Stimulated activated naive CD4-positive, alpha-beta T cell (primary cell): ENCODE measurements at places on chromosomes 6 and 20.

- DNase-seq, result no peak
Observed at GRCh38 chr20:44495802-44496481, 20.3 kb downstream of the TTPAL start.

GRCh38 chr20:57849121-57849520, 139.3 kb upstream of the PMEPA1 start:
- no peak for DNase-seq

- DNase-seq, result no peak
Observed at GRCh38 chr20:436476-436875, 25.9 kb downstream of the TBC1D20 start.

DNA sequence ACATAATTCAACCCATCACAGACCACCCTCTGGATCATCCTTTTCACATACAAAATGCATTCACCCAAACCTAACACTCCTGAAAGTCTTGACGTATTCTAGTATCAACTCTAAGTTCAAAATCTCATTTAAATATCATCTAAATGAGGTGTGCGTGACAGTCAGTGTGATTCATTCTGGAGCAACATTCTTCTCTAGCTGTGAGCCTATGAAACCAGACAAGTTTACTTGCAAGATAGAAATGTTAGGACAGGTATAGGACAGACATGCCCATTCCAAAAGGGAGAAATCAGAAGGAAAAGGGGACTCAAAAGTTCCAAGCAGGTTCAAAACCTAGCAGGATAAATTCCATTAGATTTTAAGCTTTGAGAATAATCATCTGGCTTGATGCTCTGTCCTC, 329.7 kb downstream of the CD83 start:
- no peak for DNase-seq

DNA sequence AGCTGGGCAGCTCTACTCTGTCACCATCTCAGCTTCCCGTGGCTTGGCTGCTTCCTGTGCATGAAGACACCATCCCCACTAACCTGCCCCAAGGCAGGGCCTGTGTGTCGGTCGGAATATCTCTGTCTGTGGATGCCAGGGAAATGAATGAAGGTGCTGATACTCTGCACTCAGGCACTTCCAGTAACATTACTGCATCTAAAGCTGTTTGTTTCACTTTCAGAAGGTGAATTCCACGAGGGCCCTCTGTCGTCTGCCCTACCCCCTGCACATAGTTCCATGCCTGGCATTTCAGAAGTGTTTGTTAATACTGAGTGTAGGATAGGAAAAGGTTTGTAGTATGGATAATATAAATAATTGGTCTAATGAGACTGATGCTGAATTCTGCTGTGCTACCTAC, 114.7 kb upstream of the GMDS start:
- DNase-seq, result no peak
